Pulmonary artery endothelial cell (primary cell): ENCODE measurements at places on chromosomes 6 and 20. TPM values are rescaled to one million over a fixed set of nuclear protein-coding genes. Genes with fewer than 3 reads are reported as not detected.

RAET1L gene
- total RNA-seq, result not detected in 2 replicates

HNF4A gene
- total RNA-seq, result not detected in 2 replicates

MEP1A gene
- total RNA-seq, result not detected in 2 replicates

LPA gene
- not detected in 2 replicates for total RNA-seq

RNF144B gene
- total RNA-seq, result 113 and 148 TPM in 2 replicates

LST1 gene
- total RNA-seq, result 0.14 and 0.73 TPM in 2 replicates

TMC2 gene
- not detected in 2 replicates for total RNA-seq

OPRL1 gene
- 2.0 and 2.6 TPM in 2 replicates for total RNA-seq

EPPIN gene
- not detected in 2 replicates for total RNA-seq

SIRPB2 gene
- 1.2 and 1.6 TPM in 2 replicates for total RNA-seq

CFB gene
- total RNA-seq, result 3.4 and 4.0 TPM in 2 replicates

TRIM15 gene
- not detected in 2 replicates for total RNA-seq

AKIRIN2 gene
- 18.5 and 20.3 TPM in 2 replicates for total RNA-seq

PIM1 gene
- 3.2 and 3.6 TPM in 2 replicates for total RNA-seq

SSTR4 gene
- not detected in 2 replicates for total RNA-seq

ABCC10 gene
- total RNA-seq, result 15.0 and 21.7 TPM in 2 replicates

PRSS35 gene
- total RNA-seq, result 0.07 TPM in 2 replicates

SOBP gene
- total RNA-seq, result 2.6 and 2.8 TPM in 2 replicates

ANKS1A gene
- 10.2 and 17.5 TPM in 2 replicates for total RNA-seq

CST4 gene
- not detected in 2 replicates for total RNA-seq

CMTR1 gene
- total RNA-seq, result 32.6 and 61.9 TPM in 2 replicates

KCNB1 gene
- total RNA-seq, result under 0.01 TPM in 1 of 2 replicates, not detected in the other

CCN5 gene
- total RNA-seq, result not detected in 2 replicates

SYNDIG1 gene
- not detected in 2 replicates for total RNA-seq

CST9 gene
- not detected in 2 replicates for total RNA-seq

MEA1 gene
- 48.4 and 55.7 TPM in 2 replicates for total RNA-seq

SLC24A3 gene
- not detected in 2 replicates for total RNA-seq

EFHC1 gene
- 12.8 and 13.1 TPM in 2 replicates for total RNA-seq

TMEM14B gene
- total RNA-seq, result 50.9 and 83.9 TPM in 2 replicates

FERMT1 gene
- total RNA-seq, result 1.1 and 2.2 TPM in 2 replicates

SYTL3 gene
- 0.92 and 1.3 TPM in 2 replicates for total RNA-seq

WFDC12 gene
- total RNA-seq, result not detected in 2 replicates

CYP39A1 gene
- 0.13 and 0.18 TPM in 2 replicates for total RNA-seq

CGA gene
- total RNA-seq, result not detected in 2 replicates

SRPK1 gene
- 76.4 and 88.2 TPM in 2 replicates for total RNA-seq

SCRT2 gene
- not detected in 2 replicates for total RNA-seq

C6orf15 gene
- total RNA-seq, result not detected in 2 replicates

COX7A2 gene
- total RNA-seq, result 80.7 and 128 TPM in 2 replicates

RBPJL gene
- total RNA-seq, result not detected in 2 replicates
